ENCODE measurements at places on chromosomes 4 and X.

DNA sequence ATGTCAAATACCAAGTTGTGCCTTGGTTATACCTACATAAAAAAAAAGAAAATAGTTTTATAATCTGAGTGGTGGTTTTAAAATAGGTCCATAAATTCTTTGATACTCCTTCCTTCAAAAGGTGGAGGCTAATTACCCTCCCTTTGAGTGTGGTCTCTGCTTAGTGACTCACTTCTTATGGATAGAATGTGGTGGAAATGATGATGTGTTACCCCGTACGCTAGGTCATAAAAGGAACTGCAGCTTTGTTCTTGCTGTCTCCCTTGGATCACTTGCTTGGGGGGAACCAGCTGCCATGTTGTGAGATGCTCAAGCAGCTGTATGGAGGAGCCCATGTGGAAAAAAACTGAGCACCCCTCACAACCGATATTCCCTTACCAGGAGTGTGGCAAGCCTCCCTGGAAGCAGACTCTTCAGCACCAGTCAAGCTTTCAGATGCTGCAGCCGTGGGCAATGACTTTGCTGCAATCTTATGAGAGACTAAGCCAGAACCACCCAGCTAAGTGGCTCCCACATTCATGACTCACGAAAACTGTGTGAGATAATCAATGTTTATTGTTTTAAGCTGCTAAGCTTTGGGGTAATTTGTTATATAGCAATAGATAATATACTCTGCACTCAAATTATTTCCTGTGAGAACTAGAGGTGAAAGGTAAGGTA is 195.0 kb upstream of the GATB start:
- no peak for DNase-seq

GRCh38 chr4:81876106-81876505 is 404.4 kb upstream of the RASGEF1B start:
- no peak for DNase-seq

DNA sequence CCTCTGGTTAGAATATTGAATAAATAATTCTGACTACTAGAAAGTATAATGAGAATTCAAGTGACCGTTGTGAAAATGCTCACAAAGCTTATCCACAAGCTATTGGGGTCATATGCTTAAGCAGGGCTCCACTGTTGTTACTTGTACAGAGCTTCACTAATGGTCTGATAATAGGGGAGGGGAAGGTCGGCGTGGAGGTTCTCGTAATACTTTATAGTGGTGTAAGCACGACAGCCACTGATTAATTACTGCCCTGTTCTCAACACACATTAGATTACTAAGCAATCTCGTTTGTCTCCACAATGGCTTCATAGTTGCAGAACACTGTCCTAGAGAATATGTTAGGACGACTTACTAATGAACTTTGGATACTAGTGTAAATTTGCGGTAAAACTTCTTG is 11.6 kb downstream of the UNC5C start:
- DNase-seq: no peak

- no peak for DNase-seq
Observed at GRCh38 chrX:44173219-44173618, 170.3 kb downstream of the EFHC2 start.

DNA sequence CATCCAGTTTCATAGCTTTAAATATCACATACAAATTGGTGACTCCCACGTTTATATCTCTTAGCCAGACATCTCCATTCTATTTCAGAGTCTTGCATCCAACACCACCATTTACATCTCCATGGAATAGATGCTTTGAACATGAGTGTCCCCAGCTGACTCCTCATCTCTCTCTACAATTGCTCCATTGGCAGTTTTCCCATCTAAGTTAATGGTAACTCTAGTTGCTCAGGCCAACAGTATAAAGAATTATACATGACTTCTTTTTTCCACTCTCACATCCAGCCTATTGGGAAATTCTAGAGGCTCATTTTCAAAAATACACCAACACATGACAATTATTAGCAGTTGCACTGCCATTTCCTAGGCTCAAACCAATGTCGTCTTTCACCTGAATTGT is 388.2 kb downstream of the STIM2 start:
- no peak for DNase-seq

DNA sequence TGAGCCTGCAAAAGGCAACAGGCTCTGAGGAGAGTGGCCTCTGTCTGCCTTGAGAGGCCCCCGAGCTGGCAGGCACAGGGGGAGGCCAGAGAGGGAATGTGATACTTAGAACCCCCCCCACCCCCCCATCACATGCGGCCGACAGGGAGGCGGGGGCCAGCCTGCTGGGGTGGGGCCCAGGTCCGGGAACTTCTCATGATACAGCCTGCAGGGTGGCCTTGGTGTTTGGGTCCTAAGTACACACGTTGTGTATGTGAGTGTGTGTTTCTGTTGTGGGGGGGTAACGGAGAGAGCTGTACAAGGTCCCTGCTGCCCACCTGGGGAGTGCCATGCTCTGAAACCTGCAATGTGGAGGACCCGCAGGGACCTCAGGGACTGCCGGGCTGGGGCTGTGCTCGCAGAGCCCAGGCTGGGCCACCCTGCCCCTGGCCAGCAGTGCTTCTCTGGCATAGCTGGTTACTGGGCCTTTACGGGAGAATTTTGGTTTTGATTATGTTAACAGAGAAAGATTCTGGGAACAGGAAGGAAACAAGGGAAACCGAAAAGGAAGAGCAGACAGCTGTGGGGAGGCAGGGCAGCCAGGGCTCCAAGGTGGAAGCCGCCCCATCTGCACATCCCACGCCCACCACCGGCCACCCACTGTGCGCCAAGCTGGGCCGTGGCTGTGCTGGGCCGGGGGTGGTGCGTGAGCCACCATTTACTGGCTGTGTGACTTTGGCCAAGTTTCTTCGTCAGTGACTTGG is 19.9 kb downstream of the SH3BP2 start:
- DNase-seq: no peak

DNA sequence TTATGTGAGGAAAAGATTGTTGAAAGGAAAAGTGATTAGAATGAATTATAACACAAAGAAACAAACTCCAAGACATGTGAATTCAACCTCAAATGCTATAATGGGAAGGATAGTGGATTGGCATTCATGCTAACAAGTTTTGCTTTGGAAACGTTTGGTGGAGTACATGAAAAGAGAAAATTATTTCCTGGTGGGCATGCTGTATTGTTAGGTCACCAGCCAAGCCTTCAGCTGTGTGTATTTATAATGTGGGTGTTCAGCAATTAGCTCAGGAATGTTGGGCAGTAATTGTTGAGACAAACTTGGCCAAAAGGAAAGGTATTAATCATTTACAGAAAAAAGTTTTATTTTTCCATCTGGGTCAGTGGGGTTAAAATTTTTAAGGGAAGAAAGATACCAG is 198.9 kb upstream of the ARSJ start:
- DNase-seq: no peak

DNA sequence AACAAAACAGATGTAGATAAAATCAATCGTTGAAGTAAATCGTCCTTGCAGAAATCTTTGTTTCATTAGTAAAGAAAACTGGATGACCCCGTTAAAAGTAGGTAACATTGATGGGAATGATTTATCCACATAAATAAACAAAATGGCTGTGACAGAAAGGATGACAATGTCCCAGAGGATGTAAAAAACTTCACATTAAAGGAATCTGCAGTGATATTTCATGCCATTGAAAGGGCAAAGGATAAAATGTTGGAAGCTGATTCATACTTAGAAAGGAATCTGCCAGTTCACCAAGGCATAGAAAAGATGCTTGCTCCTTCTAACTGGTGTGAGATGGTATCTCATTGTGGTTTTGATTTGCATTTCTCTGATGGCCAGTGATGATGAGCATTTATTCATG is 24.2 kb upstream of the EPGN start:
- DNase-seq: no peak

DNA sequence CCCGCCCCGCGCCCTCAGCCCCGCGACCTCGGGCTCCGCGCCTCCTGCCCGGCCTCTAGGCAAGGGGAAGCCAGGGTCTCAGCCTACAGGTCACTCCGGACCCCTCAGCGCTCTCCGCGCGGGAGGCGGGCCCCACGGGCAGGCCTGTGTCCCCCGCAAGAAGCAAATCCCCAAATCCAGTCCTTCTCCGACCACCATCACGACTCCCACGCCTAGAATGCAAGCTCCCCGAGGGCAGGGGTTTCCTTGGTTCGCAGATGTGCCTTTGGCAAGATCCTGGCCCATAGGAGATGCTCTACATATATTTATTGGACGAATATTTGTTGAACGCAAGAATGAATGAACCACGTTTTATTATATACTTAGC is 260 bp upstream of the CCDC149 start:
- no peak for DNase-seq

GRCh38 chr4:77954690-77955089 is 92.1 kb downstream of the MRPL1 start:
- no peak for DNase-seq

All from stimulated activated CD4-positive, alpha-beta T cell treated with anti-CD3 and anti-CD28 coated beads, Interleukin-15, amount 100 ng/mL, for 1 hour (primary cell).